ENCODE measurements at places on chromosomes 2 and 18. TPM values are rescaled to one million over a fixed set of nuclear protein-coding genes. Genes with fewer than 3 reads are reported as not detected.

GRCh38 chr2:120245520-120246332 lies 6.9 kb upstream of the RALB start:
- peaks cover 12% of the 10 kb centered on the region for H3K4me1 ChIP-seq
- peak overlapping the region; percentile 84 for H3K27ac ChIP-seq
- DNase-seq = peak; percentile 94
- H3K27me3 ChIP-seq = no peaks in the 10 kb centered on the region

Gene ASPRV1
- 0.82 TPM for total RNA-seq

- no peaks in the 10 kb centered on the region for H3K27me3 ChIP-seq
- H3K4me1 ChIP-seq = no peaks in the 10 kb centered on the region
- H3K4me3 ChIP-seq = no peak overlapping the region
- H3K36me3 ChIP-seq = no peaks in the 10 kb centered on the region
- no peak for DNase-seq
- H3K27ac ChIP-seq = no peak overlapping the region
Measured at GRCh38 chr2:24969784-24970183, 2.0 kb downstream of the DNAJC27 start.

GRCh38 chr2:235300368-235301201 lies 193.3 kb upstream of the AGAP1 start:
- no peaks in the 10 kb centered on the region for H3K36me3 ChIP-seq
- no peaks in the 10 kb centered on the region for H3K27me3 ChIP-seq
- no peak overlapping the region for H3K4me3 ChIP-seq
- no peak overlapping the region for H3K27ac ChIP-seq
- no peaks in the 10 kb centered on the region for H3K4me1 ChIP-seq
- no peak for DNase-seq

Gene PHLPP1
- 24.2 TPM for total RNA-seq

DNA sequence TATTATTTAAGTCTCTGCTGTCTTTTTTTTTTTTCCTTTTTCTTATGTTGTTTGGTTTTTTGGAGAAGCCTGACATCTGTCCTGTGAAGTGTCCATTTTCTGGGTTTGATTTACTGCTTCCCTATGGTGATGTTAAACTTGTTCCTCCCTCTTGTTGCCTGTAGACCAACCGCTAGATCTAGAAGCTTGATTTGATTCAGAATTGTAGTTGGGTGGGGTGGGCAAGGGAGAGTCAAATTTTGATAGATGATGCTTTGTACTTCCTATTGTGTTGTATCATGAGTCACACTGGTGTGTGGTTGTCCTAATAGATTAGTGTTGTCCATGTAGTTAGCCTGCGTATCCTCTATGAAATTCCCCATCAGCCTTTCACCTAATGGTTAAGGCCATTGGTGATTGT lies 35.4 kb downstream of the CAB39 start:
- no peaks in the 10 kb centered on the region for H3K27me3 ChIP-seq
- no peak overlapping the region for H3K4me3 ChIP-seq
- no peaks in the 10 kb centered on the region for H3K36me3 ChIP-seq
- H3K4me1 ChIP-seq = no peaks in the 10 kb centered on the region

Gene SMAD7
- total RNA-seq = 21.2 TPM

- no peak overlapping the region for H3K27ac ChIP-seq
- H3K4me3 ChIP-seq = no peak overlapping the region
- H3K36me3 ChIP-seq = peaks cover 14% of the 10 kb centered on the region
Measured at GRCh38 chr18:21650311-21650710, 38.2 kb downstream of the SNRPD1 start.

Gene UBE2E3
- 52.5 TPM for total RNA-seq
